CD4-positive, alpha-beta T cell (primary cell): ENCODE measurements at places on chromosomes 13 and 19. TPM values are rescaled to one million over a fixed set of nuclear protein-coding genes. Genes with fewer than 3 reads are reported as not detected.

The SLC25A41 gene
- 0.50 TPM for total RNA-seq

The COL4A2 gene
- total RNA-seq = not detected

The CGB7 gene
- not detected for total RNA-seq

The PLIN4 gene
- total RNA-seq = not detected

The GPR18 gene
- 45.1 TPM for total RNA-seq

The OLFM2 gene
- 4.1 TPM for total RNA-seq

The SHANK1 gene
- total RNA-seq = not detected

The NPHS1 gene
- not detected for total RNA-seq

The FBXO46 gene
- total RNA-seq = 17.5 TPM

The ADM5 gene
- 2.1 TPM for total RNA-seq

The PRTN3 gene
- not detected for total RNA-seq

The NKPD1 gene
- 0.91 TPM for total RNA-seq

The ZNF888 gene
- total RNA-seq = 2.5 TPM

The ZNF540 gene
- 12.0 TPM for total RNA-seq

The IGFL2 gene
- total RNA-seq = not detected

The CYP2A6 gene
- not detected for total RNA-seq

The KCNC3 gene
- total RNA-seq = 1.6 TPM

The KLF12 gene
- total RNA-seq = 69.5 TPM
